Inflammatory macrophage (primary cell): ENCODE measurements at places on chromosomes 11 and 22.

DNA sequence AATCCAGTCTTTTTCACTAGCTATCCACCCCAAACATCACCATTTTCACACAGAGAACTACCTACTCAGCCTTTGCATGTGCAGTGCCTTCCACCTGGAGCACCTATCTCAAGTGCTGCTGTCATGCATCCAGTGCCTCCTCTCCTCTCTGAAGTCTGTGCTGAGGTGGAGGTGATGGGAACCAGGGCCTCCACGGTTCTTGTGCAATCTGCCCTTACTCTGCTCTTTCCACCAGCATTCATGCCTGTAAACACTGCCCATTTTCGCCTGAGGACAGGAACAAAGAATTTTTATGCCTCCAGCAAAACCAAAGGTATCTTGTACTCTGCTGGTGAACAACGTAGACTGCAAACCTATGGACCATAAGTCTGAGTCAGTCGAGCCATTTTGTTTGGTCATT, 27.0 kb downstream of the PITPNB start:
- DNase-seq, result no peak

DNA sequence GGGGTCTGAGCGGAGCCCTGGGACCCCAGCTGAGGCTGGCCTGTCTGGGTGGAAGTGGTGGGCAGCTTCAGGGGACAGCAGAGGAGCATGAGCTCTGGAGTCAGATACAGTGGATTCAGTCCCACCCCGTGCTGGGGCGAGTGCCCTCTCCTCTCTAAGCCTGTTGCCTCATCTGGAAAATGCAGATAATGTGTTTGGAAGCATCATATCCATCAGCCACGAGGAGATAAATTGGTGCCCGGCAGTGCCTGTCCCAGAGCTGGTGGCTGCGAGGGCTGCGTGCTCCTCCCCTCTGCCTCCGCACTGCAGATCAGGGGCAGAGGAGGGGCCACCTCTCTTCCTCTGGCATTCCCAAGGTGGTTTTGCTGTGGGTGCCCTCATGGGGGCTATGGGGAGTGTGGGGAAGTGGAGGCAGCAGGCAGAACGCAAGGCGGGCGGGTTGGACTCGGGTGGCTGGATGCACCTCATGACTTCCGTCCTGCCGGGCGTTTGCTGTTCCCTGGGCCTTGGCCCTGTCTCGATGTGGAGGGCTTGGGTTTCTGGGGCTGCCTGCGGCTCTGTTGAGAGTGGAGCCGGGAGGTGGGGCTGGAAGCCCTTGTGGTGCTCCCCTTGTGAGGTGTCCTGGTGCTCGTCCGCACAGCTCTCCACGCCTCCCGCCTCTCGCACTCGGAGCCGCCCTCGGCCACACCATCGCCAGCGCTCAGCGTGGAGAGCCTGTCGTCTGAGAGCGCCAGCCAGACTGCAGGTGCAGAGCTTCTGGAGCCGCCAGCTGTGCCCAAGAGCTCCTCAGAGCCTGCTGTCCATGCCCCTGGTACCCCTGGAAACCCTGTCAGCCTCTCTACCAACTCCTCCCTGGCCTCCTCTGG, 20.9 kb downstream of the MICALL1 start:
- DNase-seq, result no peak

GRCh38 chr11:86551288-86552092, 120.9 kb downstream of the ME3 start:
- DNase-seq, result no peak

DNA sequence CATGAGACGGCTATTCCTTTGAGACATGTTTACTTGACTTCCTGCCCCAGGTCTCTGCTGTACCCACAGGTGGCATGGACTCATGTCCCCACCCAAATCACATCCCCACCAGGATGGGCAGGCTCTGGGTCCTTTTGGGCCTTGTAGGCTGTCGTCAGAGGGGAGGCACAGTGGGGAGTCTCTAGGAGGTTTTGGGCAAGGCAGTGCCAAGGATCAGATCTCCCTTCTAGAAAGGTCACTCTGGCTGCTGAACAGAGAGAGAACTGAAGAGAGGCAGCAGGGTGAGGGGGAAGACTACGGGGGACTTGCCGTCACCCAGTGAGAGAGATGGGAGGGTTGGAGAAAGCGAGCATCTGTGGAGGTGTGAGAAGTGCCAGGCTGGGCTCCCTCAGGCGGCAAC, 4.6 kb upstream of the KCNQ1OT1 start:
- DNase-seq, result no peak

DNA sequence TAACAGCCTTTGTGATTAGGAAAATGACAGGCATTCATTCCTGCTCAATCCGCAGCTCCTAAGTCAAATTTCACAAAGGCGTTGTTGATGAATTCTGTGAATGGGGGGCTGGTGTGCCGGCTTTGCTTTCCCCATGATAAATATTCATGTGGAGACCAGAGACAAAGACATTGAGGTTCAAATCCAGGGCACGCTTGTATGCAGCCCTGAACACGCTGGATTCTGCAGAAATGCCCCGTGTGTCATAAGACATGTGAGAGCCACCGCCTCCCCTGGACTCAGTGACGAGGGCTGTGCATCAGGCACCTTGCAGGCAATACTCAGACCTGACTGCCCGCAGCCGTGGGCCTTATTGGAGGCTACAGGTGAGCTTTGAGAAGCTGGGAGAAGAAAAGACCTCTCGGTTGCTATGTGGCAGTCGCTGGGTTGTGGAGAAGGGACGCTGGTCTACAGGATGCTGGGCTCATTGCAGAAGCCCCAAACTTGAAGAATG, 906.2 kb downstream of the BRD1 start:
- DNase-seq, result no peak

- no peak for DNase-seq
Observed at GRCh38 chr11:2139123-2139521, at the start of gene IGF2. Gene IGF2, minus strand, starts transcription at chr11:2139389. Its CDS starts 3,866 bp downstream, at chr11:2135523.
